ENCODE measurements at places on chromosomes 12 and 14.
A peak's percentile ranks its signal among the peaks of the same experiment; 100 is the strongest.

DNA sequence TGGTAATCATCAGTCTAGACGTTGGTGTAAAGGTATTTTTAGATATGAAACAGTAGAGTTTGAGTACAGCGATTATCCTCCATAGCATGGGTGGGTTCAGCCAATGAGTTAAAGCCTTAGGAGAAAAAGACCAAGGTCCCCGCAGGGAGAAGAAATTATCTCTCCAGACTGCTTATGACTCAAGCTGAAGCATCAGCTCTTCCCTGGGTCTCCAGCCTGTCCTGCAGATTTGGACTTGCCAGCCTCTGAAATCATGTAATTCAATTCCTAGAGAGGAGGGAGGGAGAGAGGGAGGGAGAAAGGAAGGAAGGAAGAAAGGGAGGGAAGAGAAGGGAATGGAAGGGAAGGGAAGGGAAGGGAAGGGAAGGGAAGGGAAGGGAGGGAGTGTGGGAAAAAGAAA is 12.0 kb upstream of the DTX1 start:
- no peak for DNase-seq

- no peak for DNase-seq
Observed at GRCh38 chr14:74735125-74735524, 22.2 kb downstream of the FCF1 start.

- DNase-seq: no peak
Observed at GRCh38 chr12:19967001-19967400, 401.3 kb upstream of the PDE3A start.

DNA sequence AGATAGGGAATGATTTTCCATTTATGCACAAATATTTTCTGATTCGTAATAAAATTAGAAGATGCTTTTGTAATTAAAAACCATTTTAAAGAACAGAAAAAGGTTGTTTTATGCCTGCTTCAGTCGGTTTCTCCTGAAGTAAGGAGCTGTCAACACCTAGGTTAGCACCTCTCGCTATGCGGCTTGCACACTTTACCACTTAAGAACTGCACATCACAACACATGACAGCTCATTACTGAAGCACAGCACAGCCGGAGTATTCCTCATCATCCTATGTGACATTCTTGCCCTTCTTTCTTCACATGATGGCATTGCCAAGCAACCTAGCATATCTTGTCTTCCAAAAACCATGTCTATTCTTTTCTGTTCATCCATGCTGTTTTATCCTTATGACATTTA is 5.4 kb upstream of the WIF1 start:
- DNase-seq: no peak

DNA sequence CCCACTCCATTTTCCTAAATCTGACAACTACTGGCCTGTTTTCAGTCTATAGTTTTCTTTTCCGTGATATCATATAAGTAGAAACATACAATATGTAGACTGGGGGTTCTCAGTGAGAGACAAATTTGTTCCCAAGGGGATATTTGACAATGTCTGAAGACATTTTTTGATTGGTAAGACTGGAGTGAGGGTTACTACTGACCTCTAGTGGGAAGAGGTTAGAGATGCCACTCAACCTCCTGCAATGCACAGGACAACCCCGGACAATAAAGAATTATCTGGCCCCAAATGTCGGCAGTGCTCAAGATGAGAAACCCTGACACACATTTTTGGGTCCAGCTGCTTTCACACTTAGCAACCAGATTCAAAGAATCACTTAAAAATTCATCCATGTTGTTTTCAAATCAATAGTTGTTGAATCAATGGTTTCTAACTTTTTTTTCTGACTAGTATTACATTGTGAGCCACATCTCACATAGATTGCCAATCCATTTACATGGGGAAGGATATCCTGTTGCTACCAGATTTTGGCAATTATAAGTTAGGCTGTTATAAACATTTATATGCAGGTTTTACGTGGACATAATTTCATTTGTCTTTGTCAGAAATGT is 307.1 kb downstream of the RPL10L start:
- DNase-seq: no peak

GRCh38 chr12:48936379-48936979 is 11.2 kb upstream of the FKBP11 start:
- peak; percentile 91 for DNase-seq

DNA sequence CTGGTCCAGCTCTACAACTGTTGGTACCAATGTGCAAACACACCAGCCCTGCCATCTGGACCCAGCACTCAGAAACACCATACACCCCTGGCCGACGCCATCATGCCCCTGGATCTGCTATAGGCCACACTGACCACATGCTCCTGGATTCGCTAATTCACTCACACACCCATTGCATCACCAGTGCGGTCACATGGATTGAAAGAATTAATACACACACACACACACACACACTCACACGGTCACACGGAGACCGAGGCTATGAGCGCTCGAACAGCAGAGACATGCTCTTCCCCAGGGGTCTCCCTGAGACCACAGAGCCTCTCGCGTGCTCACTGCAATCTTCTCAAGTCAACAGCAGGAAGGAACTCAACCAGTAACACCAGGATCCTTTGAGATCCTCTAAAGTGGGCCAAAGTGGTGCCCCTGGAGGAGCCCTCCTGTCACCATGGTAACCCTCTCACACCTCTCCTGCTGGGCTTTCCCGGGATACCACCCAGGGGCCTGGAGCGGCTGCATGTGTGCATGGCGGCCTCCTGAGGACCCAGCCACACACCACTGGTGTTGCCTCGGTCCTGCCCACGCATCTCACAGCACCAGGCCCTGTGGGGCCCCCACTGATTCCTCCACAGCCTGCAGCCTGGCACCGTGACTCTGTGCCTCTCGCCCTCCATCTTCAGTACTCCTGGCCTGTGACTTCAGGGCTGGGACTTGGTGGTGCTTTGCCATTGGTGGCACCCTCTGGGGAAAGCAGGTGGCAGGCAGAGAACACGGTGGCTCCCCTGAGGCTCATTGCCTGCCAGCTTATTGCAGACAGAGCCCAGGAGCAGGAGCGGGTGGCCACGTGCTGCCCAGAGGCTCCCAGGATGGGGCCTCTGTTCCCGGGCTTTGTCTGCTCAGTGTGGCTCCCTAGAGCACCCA is 15.1 kb downstream of the LRTM2 start:
- no peak for DNase-seq

DNA sequence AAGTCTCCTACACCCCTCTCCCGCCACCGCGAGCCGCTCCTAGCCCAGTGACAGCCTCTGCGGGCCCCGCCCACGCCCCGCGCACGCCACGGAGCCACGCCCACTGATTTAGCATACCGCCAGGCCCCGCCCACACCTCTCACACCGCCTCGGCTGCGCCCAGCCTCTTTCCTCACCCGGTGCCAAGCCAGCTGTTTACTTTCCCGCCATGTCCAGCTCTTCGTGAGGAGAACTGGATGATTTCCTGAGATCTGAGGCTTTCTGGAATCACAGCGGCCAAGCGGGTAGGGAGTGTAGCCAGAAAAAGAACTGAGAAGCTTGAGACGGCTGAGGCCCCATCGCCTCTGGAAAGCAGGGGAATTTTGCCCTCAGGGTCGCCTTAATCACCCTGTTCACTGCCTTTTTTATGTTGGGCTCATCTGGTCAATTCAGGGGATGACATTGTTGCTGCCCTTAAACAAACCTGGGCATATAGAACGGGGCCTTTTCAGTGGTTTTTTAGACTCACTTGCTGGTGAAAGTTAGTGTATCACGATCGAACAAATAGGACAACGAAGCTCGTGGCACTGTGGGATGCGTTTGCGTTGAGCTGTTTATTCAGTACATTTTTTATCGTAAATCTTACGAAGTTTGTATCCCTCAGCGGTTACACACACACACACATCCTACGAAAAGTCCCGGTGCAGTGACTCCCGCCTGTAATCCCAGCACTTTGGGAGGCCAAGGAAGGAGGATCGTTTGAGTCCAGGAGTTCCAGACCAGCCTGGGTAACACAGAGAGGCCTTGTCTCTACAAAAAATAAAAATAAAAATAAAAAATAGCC is at the start of gene RNF212B:
Gene RNF212B, plus strand, starts transcription at position 165 of the 823 bp plus-strand sequence. CDS start 2,410 bp downstream, outside the sequence.
- peak; percentile 86 for DNase-seq

Measured in adipocyte (in vitro differentiated cells).